ENCODE measurements at places on chromosomes 2 and 18.

DNA sequence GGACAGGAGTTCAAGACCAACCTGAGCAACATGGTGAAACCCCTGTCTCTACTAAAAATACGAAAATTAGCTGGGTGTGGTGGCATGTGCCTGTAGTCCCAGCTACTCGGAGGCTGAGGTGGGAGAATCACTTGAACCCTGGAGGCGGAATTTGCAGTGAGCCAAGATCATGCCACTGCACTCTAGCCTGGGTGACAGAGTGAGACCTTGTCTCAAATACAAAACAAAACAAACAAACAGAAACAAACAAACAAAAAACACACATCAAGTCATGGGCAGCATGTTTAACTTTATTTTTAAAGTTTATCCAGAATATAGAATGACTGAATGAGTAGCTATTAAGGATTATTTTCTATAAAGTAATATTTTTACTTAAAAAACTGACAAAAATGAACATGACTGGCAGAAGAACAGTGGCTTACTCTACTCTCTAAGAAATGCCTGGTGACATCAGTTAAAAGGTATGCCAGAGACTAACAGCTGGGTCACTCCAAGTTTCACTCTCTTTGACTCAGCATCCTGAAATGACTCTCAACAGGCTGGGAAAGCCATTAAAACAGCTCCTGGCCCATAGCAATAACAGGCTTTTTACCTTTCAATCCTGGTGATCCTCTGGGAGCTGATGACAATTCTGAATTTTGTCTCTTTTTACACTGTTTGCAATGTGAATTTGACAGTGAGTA is 281.6 kb upstream of the STON1 start:
- no peak for DNase-seq

DNA sequence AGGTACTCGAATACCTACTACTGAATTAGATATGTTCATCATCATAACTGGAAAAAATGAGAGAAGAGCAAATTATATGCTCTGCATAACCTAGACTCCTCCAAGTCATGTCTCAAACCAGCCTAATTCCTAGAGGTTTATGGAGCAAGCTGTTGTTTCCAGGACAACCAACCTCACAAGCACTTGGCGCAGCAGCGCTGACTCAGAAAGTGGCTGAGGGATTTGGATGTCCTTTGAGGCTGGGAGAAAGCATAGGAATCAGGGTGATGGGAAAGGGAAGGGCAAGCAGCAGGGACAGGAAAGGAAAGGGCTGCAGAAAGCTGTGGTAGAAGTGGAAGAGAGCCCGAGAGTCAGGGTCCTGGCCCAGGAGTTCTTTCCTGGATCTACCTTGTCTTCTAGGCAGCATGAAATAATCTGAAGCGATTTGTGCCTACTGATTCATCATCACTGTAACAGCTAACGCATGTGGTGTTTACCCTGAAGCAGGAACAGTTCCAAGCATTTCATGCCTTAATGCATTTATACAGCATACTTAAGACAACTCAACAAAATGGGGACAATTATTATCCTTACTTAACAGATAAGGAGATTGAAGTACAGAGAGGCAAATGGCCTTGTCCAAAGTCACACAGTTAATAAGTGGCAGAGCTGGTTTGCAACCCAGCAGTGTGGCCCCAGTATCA is 3.7 kb downstream of the PLEK start:
- no peak for DNase-seq

DNA sequence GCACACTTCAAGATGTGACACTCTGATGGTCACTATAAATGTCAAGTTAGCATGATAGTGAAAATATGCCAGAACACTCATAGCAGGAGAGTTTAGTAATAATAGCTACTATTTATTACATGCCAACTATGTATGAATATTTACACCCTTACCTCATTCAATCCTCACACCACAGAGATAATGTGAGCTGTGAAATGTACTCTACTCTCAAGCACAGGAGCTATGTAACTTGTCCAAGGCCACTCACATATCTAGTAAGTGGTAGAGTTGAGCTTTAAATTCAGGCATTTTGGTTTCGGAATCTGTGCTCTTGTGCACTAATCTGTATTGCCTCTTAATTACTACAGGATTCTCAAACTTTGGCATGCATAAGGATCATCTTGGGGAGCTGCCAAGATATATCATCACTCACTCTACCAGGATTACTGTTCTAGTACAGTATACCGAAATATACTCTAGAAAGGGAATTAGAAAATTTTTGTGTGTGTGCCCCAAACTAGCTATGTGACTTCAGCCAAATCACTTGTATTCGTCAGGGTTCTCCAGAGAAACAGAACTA is 154.3 kb downstream of the PLCL1 start:
- no peak for DNase-seq

DNA sequence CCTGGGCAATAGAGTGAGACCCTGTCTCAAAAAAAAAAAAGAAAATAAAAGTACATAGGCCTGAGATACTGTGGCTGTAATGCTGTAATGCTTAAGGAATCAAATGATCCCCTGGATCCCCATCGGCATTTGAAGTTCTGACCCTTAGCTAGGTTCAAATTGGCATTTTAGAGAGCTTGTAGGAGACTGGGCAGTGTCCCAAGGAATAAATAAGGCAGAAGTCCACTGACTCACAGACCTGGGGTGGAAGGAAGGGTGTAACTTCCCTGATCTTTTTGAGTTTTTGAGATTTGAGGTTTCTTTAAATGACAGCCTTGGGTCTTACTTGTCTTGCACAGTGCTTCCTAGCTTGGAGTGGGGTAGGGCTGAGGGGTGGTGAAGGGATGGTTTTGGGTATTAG is 553.7 kb downstream of the SLC4A3 start:
- DNase-seq: no peak

DNA sequence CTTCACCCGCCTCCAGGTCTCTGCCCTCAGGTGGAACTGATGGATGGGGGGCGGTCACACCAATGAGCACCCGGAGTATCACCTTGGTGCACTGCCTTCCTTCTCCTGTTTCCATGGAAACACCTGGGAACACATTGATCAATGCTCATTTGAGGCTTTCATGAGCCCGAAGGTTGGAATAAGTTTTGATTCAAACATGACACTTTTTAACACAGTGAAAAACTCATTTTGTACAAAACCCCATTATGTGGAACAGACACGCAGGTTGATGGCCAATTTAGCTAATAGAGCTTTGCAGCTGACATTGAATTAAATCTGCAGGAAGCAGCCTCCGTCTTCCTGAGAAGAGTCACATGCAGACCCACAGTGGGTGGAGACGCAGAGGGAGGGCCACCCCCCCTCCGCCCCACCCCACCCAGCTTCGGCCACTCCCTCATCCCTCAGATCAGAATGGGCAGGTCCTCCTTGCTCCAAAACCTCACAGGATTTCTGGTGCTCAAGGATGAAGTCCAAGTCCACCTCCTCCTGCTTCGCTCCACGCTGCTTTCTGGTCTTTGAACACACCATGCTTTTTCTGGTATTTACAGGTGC is 96.0 kb upstream of the MYCN start:
- no peak for DNase-seq

DNA sequence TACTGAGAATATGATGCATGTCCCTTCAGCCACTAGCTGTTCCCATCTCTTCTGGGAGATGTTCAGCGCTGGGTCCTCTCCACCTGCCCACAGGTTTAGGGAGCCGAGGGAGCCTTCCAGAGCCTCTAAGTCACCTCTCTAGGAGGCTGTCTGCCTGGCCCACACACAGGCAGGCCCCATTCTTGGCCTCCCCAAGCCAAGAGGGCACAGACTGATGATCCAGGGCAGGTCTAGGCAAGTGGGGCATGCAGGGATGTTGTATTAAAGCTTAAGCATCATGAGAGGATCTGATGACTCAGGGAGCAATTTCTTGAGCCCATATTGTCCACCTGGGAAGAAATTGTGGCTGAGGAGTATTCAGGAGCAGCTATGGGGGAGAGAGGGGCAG is 19.9 kb downstream of the TMSB10 start:
- DNase-seq: no peak

DNA sequence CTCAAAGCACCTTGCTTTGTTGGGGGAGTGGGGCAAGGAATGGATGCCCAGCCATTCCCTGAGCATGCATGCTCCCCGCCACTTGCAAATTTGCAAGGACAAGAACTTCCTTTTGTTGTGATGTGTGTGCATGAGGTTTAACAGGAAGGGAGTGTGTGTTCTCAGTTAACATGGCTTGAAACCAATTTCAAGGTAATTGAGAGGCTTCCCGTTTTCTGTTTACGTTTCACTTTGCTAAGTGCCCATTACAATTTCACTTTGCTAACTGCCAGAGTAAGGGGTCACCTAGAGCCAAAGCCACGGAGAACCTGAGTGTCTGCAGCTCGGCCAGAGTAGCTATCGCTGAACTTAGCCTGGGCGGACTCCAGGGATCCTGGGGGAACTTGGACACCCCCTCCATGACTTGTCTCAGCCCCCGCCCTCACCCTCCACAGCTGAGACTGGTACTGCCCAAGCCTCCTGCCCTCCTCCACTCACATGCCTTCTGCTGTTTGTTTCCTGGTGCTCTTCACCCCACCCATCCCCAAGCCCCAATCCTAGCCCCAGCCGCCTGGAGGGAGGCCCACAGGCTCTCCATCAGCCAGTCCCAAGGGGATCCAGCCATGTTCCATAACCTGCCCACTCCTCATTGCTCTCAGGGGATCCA is 53.6 kb upstream of the LAPTM4A start:
- no peak for DNase-seq

DNA sequence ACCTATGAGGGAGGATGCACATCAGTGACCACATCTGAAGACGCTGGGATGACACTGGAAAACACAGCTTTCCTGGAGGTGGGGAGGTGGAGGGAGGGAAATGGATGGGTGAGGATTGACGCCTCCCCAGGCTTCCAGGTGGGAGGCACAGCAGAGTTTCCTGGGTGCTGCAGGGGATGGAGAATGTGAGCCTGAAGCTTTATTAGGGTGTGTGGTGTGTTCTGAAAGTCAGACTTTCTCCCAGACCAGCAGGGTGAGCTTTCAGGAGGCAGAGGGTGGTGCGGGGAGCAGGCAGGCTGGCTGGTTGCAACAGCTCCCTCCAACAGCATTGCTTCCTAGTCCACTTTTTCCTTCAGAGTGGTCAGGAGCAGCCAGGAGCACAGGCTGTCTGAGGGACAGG is 263.1 kb downstream of the CELF4 start:
- no peak for DNase-seq

DNA sequence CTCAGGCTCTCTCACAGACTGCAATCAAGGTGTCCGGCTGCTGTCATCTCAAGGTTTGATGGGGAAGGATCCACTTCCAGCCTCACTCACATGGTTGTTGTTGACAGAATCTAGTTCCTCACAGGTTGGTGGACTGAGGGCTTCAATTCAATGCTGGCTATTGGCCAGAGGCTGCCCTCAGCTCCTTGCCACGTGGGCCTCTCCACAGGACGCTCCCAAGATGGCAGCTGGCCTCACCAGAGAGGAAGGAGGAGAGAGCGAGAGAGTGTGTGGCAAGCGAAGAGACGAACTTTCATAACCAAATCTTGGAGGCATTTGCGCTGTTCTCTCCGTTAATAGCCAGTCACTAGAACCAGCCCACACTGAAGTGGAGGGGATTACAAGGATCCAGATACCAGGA is 13.5 kb upstream of the DNMT3A start:
- DNase-seq: no peak

DNA sequence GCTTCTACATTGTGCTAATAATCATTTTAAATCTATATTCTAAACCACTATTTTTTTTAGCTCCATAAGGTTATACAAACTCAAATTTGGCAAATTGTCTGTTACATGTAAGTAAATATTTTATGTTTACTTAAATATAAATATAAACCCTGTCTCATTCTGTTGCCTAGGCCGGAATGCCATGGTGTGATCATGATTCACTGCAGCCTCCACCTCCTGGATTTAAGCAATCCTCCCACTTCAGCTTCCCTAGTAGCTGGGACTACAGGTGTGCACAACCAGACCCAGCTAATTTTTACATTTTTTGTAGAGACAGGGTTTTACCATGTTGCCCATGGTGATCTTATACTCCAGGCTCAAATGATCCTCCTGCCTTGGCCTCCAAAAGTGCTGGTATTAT is 124.7 kb downstream of the MEIS1 start:
- DNase-seq: no peak

DNA sequence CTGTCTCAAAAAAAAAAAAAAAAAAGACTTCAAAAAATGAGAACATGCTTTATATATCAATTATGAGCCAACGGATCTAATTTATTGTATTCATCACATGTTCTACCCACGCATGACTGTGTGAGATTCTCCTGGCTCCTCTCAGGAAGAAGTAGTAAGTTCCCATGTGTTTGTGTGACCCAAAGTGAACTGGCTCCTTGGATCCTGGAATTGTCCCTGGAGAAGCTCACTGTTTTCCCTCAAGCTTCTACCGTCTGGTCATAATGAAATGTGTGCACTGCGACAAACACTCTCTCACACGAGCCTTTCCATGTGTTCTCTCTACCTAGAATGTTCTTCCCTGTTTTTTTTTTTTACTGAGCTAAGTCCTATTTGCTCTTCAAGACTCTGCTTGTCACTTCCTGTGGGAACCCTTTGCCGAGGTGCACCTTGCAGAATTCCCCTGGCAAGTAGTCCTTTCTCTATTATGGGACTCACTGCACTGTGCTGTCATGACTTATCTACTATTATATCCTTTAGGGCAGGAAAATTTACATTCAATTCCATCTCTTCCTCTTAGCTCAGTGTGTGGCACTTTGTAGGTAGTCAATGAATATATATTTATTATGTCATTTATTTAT is 83.2 kb upstream of the THOC1 start:
- DNase-seq: no peak

DNA sequence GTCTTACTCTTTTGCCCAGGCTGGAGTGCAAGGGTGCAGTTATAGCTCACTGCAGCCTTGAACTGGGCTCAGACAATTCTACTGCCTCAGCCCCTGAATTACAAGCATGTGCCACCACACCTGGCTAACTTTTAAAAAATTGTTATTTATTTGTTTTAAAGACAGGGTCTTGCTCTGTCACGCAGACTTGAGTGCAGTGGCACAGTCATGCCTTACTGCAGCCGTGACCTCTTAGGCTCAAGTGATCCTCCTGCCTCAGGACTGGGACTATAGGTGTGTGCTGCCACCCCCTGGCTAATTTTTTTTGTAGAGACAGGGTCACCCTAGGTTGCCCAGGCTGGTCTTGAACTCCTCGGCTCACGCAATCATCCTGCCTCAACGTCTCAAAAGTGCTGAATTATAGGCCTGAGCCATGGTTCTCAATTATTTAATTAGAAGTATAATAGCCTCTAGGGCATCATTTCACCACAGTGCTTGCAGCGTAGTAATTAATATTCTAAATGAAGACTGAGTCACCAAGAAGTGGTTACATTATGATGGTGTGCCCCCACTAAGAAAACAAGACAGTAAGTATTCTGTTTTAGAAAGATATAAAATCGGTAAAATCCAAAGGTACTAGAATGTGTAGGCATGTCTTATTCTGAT is 69.6 kb downstream of the EML4 start:
- peak; percentile 11 for DNase-seq

- no peak for DNase-seq
These were observed 65.1 kb upstream of the THOC1 start for GRCh38 chr18:332721-333510.

GRCh38 chr2:142874293-142874814 is 3.1 kb upstream of the KYNU start:
- no peak for DNase-seq
